PC-3 (cell line): ENCODE measurements at places on chromosomes 16 and 17. TPM values are rescaled to one million over a fixed set of nuclear protein-coding genes. Genes with fewer than 3 reads are reported as not detected.
A peak's percentile ranks its signal among the peaks of the same experiment; 100 is the strongest.

GRCh38 chr16:69078073-69078472 lies 27.4 kb upstream of the HAS3 start:
- H3K4me1 ChIP-seq = peaks cover 28% of the 10 kb centered on the region
- peak overlapping the region; percentile 91 for H3K27ac ChIP-seq
- H3K27me3 ChIP-seq = no peaks in the 10 kb centered on the region
- DNase-seq = no peak
- no peak overlapping the region for H3K4me3 ChIP-seq

DNA sequence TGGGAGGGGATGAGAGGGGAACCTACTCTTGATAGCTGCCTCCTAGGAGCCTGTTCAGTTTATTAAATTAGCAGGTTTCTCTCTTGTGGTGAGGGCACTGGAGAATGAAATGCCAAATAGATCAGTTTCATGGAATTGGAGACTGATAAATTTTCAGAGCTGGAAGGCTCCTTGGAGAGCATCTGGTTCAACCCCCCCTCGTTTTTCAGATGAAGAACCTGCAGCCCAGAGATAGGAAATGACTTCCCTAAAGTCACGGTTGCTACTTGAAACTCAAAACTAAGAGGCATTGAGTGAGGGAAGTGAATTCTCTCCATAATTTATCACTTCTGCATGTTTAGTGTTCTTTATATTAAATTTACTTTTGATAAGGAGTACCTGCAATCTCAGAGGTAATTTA lies 366.0 kb upstream of the CCL2 start:
- H3K36me3 ChIP-seq = no peaks in the 10 kb centered on the region
- H3K27me3 ChIP-seq = no peaks in the 10 kb centered on the region
- H3K27ac ChIP-seq = no peak overlapping the region

- DNase-seq = no peak
- H3K27me3 ChIP-seq = peaks cover 9% of the 10 kb centered on the region; the same call in 1 of the 2 replicates
- H3K27ac ChIP-seq = no peak overlapping the region
These were observed 9.1 kb downstream of the CBX2 start for GRCh38 chr17:79786930-79787643.

DNA sequence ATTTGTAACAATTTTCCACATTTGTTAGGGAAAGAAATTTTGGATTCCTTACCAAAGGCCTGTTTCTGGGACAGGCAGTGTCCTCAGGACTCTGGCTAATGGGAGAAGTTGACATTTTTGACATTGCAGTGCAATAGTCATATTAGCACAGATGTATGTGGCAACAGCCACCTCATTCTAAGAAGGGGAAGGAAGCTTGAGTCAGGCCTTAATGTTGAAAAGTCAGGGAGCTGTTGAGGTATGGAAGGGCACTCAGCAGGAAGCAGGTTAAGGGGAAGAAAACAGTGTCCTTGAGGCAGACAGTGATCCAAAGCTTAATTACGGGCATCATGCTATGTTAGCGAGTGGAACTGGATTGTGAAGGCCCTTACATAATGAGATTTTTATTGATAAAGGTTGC lies 20.9 kb downstream of the AKTIP start:
- DNase-seq = no peak
- H3K27me3 ChIP-seq = no peaks in the 10 kb centered on the region
- no peak overlapping the region for H3K4me3 ChIP-seq
- peaks cover 3% of the 10 kb centered on the region; the same call in 1 of the 2 replicates for H3K36me3 ChIP-seq

DNA sequence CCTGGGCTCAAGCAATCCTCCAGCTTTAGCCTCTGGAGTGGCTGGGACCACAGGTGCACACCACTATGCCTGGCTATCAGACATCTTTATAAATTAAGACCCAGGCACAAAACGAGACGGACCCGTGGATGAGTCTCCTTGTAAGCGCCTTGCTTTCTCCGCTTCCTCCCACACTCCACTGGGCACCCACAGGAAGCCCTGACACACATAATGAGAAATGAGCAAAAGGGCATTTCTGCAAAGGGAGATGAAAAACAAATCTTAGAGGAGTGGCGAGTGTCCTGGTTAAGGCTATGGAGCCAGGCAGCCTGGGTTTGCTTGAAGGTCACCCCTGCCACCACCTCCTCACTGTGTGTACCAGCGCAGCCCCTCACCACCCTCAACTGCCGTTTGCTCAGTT lies 56.3 kb downstream of the XYLT1 start:
- DNase-seq = no peak
- H3K4me3 ChIP-seq = no peak overlapping the region
- H3K36me3 ChIP-seq = no peaks in the 10 kb centered on the region
- H3K27me3 ChIP-seq = no peaks in the 10 kb centered on the region

DNA sequence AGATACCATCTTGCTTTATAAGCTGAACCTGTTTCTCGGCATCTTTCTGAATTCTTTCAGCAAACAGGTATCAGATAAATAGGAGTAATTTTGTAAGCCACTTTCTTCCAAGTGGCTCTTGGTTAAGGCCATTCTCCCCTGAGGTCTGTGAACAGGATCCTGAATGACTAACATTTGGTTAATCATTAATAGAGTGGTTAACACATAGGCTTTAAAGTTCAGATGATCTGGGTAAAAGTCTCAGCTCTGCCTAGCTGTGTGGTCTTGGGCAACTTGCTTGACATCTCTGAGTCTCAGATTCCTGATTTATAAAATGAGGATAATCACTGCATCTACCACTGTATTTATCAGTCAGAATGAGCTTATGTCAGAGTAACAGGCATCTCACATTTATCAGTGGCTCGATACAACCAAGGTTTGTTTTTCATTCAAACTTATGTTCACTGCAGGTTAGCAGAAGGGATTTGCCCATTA lies 44.4 kb upstream of the ANKFN1 start:
- no peaks in the 10 kb centered on the region for H3K4me1 ChIP-seq
- 0 out of 2 replicates have a peak, but pooled peaks cover 9% of the 10 kb centered on the region for H3K27me3 ChIP-seq
- H3K36me3 ChIP-seq = no peaks in the 10 kb centered on the region
- H3K27ac ChIP-seq = no peak overlapping the region
- DNase-seq = no peak

DNA sequence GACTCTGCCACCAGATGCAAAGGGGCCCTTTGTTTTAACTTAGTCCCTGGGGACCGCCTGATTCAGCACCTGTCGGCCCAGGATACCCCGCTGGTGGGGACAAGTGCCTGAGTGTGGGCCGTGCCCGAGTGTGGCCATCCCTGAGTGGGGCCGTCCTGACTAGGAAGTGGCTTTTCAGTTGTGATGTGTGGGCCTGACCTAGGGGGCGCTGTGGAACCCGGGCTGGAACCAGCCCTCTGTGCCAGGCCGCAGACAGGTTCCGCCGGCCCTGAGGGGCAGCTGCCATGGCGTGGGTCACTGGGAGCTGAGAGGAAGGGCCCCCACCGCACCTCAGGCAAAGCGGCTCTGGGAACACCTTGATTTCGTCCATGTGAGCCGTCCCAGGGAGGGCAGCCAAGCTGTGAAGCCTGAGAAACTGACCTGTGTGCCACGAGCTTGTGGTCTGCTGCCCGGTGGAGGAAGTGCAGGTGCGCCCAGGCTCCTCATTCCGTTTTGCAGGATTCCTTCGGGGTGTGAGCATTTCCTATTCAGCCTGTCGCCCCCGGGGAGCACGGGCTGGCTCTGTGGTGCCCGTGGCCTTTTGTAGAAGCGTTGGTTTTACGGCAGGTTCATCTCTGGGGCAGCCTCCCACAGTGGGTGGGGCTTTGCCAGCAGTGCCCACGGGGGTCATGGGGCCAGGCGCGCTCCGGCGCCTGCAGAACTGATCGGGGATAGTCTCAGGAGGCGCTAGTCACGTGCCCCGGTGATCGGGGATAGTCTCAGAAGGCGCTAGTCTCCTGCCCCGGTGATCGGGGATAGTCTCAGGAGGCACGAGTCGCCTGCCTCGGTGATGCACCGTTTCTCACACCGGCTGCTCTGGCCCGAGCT lies 5.3 kb downstream of the RPL13 start:
- peaks cover 38% of the 10 kb centered on the region for H3K36me3 ChIP-seq
- DNase-seq = peak; percentile 51
- no peaks in the 10 kb centered on the region for H3K27me3 ChIP-seq
- H3K27ac ChIP-seq = peak overlapping the region; percentile 27

DNA sequence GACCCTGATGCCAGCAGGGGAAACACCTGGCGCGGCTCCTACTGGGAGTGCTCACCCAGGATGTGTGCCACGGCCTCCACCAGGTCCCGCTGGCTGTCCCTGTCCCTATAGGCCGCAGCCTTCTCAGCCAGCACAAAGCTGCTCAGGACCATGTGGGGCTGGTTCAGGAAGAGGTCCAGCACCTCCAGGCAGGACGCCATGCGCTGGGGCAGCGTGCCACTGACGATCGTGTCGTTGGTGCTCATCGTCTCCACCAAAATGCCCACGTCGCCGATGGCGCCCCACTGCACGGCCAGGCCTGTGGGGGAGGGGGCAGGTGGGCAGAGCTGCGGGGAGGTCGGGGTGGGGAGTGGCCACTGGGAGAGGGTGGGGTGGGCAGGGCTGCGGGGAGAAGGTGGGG lies 15.9 kb upstream of the DUS1L start:
- H3K4me1 ChIP-seq = no peaks in the 10 kb centered on the region
- no peak for DNase-seq
- no peak overlapping the region for H3K4me3 ChIP-seq
- no peak overlapping the region for H3K27ac ChIP-seq

The PRSS53 gene
- 3.8 and 5.8 TPM in 2 replicates for total RNA-seq

The CFAP119 gene
- total RNA-seq = 8.6 and 9.6 TPM in 2 replicates

The CCL14 gene
- not detected in 2 replicates for total RNA-seq

The GLIS2 gene
- 2.1 and 5.9 TPM in 2 replicates for total RNA-seq
